ENCODE measurements at places on chromosomes 16 and 17. TPM values are rescaled to one million over a fixed set of nuclear protein-coding genes. Genes with fewer than 3 reads are reported as not detected.

- peak; percentile 52 for DNase-seq
These were observed 79.0 kb downstream of the RPA1 start for GRCh38 chr17:1908699-1909309.

- DNase-seq: no peak
These were observed 85.8 kb upstream of the SEC14L1 start for GRCh38 chr17:77054936-77055335.

Gene TRAF7
- 39.5 TPM for polyA plus RNA-seq

GRCh38 chr16:79013930-79014660 lies 586.4 kb downstream of the MAF start:
- DNase-seq: no peak

- no peak for DNase-seq
These were observed 83.9 kb downstream of the HIC1 start for GRCh38 chr17:2138761-2139160.

DNA sequence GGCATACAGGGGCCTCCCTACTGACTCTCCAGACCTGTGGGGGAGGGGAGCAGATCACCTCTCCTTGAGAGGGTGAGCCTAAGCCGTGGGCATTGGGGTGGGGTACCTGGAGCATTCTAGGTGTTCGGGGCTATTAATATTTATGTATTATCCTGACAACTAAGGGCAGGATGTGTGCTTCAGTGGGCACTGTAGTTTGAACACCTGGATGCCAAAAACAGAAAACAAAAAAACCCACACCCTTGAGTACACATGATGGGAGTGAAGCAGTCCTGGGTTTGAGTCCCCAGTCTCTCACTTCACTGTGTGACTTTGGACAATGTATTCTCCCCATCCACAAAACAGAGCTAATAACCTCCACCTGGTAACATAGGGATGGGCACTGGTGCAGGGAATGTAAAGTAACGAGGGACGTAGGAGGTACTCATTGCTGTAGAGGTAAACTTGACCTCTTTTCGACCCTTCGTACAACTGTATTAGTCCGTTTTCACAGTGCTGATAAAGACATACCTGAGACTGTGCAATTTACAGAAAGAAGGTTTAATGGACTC lies 257.8 kb downstream of the CPPED1 start:
- no peak for DNase-seq

Gene NPIPA8
- 4.4 TPM for polyA plus RNA-seq

DNA sequence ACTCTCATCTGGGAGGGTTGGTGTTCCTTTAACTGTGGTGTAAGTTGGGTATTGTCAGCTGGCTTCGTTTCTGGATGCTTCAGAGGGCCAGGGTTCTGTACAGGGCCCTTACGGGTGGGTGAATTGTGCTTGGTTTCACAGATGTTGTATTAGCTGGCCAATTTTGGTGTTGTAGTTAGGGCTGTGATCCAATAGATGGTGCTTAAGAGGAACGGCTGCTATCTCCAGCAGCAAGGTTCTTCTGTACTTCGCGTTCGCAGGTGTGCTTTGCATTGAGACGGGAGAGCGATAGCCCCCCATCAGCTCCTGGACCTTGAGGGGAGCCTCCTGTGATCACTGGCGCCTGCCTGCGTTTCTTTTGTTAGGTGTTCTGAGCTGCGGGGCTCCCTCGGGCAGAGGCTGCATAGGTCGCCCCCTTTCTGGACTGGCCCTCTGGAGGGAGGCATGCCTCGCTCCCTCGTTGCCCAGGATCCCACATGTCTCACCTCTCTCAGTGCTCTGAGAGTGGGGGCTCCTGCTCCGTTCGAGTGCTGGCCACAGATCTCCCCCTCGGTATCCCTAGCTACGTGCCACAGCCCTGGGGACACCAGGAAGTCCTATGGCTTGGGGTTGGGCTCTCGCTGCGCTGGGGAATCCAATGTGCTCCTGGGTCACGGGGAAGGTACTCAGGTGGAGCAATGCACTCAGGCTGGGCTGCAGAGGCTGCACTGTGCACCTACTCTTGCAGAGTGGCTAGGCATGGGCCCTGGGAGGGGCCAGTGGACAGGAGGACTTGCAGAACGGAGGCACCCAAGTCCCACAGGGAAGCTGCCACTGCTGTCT lies 837 bp upstream of the PRDM7 start:
- DNase-seq: no peak

Gene PPP4C
- polyA plus RNA-seq: 43.5 TPM

Gene DNAAF8
- 1.7 TPM for polyA plus RNA-seq

Gene ADCY9
- 11.8 TPM for polyA plus RNA-seq

DNA sequence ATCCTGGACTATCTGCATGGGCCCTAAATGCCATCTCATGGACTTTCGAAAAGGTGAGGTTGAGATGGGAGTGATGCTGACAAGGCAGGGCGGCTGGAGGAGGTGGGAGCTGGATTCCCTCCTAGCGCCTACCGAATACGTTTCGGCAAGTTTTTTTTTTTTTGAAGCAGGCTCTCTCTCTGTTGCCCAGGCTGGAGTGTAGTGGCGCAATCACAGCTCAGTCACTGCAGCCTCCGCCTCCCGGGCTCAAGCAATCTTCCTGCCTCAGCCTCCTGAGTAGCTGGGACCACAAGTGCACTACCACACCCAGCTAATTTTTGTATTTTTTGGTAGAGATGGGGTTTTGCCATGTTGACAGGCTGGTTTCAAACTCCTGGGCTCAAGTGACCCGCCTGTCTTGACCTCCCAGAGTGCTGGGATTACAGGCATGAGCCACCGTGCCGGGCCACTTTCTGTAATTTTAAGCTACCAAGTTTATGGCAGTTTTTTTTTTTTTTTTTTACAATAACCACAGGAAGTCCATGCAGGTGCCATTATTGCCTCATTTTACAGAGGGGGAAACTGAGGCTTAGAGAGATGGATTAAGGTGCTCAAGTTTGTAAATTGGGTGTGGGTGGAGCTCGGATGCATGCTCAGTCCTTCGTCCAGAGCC lies 246.4 kb downstream of the PRKCA start:
- no peak for DNase-seq

DNA sequence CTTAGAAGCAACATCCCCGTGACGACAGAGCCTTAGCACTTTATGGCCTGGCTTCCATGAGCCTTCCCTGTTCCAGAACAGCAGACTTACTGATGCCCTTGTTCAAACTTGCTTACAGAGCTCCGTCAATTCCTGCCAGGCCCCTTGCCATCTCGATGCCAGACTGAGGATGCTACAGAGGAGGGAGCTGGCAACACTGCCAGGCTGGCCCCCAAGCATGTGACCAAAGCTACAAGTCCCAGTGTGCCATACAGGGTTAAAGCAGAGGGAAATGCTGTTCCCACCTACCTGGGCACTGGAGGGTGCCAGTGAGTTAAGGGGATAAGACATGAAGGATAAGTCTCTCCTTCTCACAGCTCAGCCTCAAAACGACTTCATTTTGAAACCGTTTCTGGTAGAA lies 33.5 kb upstream of the SREBF1 start:
- DNase-seq: no peak

Measured in heart left ventricle (tissue), 16 donors.